SHP77 (cell line): ENCODE measurements at places on chromosomes 1 and 21.

DNA sequence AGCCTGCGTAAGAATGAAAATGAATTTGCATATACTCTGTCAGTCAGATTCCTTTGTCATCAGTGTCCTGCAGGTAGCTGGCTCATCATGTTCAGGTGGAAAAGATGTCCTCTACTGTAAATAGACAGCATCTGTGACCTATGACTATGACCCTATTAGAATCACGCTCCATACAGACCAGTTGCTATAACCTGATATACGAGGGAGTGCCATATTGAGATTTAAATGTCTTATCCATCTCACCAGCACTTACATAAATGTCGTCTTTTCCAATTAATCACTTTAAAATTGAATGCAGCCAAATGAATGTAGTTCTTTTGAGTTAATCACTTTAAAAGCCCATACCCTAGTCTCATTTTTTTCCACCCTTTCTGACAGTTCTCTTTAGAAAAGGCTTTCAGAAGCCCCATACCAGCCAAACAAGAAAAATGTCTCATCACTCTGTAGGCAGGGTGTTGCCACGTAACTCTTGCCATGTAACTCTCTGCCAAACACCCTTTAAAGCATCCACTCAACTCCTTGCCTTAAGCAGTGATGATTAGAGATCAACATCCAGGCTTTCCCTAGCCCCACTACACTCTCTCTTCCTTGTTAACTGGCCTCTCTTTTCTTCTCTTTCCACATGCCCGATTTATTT lies 26.3 kb downstream of the DNASE2B start:
- DNase-seq, result no peak

GRCh38 chr1:67683766-67684525 lies 1.1 kb upstream of the GADD45A start:
- DNase-seq, result no peak

GRCh38 chr21:27464648-27465047 lies 497.8 kb upstream of the ADAMTS5 start:
- DNase-seq, result no peak

DNA sequence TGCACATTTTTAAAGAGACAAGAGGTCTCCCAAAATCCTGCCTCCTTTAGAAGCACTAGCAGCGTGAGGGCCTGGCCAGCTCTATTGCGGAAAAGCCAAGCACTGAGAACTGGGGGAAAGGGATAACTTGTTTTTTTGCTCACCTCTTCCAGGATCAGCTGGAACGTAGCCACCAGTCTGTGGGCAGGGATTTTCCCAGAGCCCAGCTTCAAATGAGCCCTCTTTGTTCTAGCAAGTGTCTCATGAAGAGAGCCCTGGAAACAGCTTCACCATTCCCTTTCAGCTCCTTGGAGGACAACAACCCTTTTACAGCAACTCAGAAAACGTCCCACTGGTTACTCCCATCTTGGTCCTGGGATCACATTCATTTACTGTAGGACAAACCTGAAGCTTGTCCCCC lies 195.4 kb downstream of the LMX1A start:
- no peak for DNase-seq

GRCh38 chr1:170145770-170146676 lies at the start of gene NTMT2:
NTMT2 (plus strand) TSS chr1:170145959; CDS start chr1:170146108, 149 bp downstream.
- no peak for DNase-seq

DNA sequence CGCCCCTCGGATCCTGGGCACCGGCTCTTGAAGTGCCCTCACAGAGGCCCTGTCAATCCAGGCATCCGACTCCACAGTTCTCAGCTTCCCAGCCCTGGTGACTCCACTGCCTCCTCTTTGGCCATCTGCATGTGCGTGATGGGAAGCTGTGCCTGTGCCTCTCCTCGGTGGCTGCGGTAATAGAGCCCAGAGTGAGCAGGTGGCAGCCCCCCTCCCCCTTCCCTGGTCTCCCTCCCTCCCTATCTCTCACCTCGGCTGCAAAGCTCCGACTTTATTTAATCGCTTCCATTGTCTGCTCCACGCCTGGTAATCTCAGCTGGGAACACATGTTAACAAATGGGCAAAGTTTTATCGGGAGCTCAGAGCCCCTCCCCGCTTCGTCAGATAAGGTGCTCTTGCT lies 91.9 kb downstream of the IGSF21 start:
- DNase-seq, result peak; percentile 84

GRCh38 chr1:179966551-179966950 lies 11.9 kb downstream of the CEP350 start:
- no peak for DNase-seq

DNA sequence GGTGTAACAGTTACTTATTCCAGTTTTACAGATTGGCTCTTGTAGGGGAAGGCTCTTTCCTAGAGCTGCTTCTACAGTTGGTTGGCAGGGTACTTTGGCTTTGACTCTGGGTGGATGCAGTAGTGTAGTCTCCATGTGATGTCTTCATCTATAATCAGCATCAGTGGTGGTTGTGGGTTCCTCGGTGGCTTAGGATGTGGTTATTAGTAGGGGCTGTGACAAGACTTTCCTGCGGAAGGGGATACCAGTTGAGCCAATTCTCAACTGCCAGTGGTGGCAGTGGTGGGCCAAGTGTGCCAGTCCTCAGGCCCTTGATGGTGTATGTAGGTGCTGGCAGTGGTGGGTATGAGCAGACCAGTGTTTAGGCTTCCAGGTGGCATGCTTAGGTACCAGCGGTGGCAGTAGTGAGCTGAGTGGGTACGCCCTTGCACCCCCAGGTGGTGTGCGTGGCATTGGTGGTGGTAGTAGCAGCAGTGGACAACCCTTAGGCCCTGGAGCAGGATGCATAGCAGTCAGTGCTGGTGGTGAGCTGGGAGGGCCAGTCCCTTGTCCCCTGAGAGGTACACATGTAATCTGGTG lies 27.2 kb upstream of the KLF18 start:
- DNase-seq, result no peak

DNA sequence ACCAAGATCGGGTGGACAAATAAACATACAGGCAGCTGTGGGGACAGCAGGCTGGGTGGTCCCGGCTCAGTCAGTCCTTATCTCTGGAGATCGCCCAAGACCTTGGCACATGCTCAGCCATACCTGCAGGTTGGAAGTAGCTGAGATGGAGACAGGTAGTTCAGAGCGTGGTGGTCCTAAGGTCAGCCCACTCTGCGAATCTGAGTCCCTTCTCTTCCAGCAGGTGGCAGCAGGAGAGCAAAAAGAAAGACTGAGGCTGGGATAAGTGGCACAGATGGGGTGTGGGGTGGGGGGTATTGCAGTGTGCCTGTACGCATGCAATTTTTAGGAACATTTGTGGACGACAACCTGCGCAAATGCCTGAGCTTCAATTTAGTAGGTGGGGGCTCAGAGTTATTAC lies 104.9 kb downstream of the TENT5C start:
- no peak for DNase-seq

DNA sequence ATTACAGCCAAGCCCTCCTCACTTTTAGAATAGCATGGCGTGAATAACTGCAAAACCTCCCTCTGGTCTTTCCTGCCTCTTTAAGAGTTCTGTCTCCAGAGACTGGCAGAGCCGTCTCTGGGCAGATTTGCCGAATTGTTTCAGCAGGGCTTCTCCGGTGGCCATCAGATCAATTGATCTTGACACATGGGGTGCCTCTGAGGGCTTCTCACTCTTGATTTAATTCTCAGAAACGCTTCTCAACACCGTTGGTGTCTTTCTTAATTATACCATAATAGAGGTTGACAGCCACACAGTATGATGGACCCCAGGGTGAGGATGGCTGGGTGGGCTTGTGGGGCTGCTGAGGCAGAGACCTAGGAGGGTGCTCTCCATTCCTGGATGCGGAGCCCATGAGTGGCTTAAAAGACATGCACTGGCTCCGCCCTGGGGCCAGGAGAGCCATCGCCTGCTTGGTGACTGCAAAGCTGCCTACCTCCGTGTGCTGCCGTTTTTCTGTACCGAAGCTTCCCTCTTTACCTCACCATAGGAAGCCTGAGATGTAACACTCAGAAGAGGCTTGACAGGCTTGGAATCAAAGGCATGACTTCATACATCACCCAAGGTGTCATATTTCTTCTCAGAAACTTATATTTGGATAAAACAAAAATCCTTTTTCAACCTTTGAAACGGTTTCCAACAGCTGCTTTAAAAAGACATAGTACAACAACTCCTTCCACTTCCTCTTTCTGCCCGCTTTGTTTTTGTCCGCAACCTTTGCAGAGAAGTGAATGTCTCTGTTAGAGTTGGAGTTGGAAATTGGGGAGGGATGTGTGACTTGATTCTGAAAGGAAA lies 82.9 kb downstream of the GALNT2 start:
- DNase-seq, result no peak

GRCh38 chr1:208129060-208129459 lies 115.1 kb downstream of the PLXNA2 start:
- no peak for DNase-seq

GRCh38 chr1:43373066-43373940 lies 5.5 kb upstream of the ELOVL1 start:
- no peak for DNase-seq

DNA sequence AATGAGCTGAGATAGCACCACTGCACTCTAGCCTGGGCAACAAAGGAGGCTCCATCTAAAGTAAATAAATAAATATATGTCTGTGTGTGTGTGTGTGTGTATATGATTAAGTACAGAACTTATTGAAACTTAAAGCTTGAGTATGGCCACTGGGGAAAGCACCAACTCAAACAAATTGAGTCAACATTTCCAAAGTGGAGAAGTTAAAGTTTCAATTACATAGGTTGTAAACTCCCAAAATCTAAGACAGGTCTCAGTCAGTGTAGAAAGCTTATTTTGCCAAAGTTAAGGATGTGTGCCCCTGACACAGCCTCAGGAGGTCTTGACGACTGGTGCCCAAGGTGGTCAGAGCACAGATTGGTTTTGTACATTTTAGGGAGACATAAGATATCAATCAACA lies 458.9 kb upstream of the RGS18 start:
- DNase-seq, result no peak

DNA sequence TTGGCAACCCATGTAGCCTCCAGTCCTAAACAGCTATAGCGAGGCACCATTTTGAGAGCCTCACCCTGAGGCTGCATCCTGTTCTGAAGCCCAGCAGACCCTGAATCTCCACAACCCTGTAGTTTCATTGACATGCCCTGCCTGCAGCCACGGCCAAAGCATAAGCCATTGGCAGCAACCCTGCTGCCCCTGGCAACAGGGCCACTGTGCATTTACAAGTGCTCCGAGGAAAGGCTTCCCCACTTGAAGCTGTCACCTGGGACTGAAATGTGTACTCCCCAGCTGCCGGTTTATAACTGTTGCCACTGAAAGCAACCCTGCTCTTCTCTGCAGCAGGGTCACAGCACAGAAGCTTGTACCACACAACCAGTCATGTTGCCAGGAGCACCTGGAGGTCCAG lies 124.2 kb upstream of the OLFM3 start:
- DNase-seq, result peak; percentile 77

- no peak for DNase-seq
Observed at GRCh38 chr1:202167708-202168415, 7.5 kb upstream of the PTPN7 start.

GRCh38 chr1:235878082-235878811 lies 11.5 kb upstream of the LYST start:
- DNase-seq, result no peak

DNA sequence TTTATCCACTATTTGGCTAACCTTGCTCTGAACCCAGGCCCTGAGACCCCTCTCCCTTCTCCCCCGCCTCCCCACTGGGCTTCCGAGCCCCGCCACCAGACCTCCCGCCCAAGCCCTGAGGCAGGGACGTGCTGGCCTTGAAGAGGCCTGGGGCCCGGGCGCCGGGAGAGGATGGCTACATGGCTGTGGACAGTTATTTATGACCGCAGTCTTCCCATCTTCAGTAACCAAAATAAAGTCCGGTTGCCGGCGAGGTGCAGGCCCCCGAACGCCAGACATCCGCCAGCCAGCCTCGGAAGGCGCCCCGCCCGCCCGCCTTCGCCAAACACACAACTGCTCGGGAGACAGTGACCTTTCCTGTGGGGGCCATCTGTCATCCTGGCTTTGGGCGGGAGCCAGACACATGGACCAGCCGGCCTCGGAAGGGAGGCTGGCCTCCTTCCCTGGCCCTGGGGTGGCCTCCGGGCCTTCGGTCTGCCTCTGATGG lies 69.0 kb downstream of the DHRS3 start:
- no peak for DNase-seq

- no peak for DNase-seq
Observed at GRCh38 chr1:46224966-46225365, 21.8 kb downstream of the LURAP1 start.

GRCh38 chr1:159923203-159924024 lies 1.9 kb downstream of the TAGLN2 start:
- peak; percentile 24 for DNase-seq

- no peak for DNase-seq
Observed at GRCh38 chr1:59494145-59494833, 197.4 kb downstream of the FGGY start.

DNA sequence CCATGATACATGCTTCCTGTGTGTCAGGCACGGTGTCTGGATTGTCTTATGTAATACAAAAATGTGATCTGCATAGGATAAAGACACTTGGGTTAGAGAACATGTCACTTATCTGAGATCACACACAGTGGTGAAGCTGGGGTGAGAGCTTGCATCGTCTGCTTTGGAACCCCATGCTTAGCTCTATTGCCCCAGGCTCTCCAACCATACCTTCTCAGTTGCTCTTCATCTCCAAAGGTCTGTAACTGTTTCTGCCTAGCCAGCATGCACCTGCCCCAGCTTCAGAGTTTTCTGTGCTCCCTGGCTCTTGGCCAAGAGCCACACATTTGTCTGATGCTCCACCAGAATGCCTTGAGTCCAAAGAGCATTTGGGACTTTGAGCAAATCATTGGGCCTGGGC lies 93.9 kb upstream of the COG2 start:
- peak; percentile 71 for DNase-seq

- no peak for DNase-seq
Observed at GRCh38 chr1:234912548-234913277, 215.9 kb downstream of the TOMM20 start.

DNA sequence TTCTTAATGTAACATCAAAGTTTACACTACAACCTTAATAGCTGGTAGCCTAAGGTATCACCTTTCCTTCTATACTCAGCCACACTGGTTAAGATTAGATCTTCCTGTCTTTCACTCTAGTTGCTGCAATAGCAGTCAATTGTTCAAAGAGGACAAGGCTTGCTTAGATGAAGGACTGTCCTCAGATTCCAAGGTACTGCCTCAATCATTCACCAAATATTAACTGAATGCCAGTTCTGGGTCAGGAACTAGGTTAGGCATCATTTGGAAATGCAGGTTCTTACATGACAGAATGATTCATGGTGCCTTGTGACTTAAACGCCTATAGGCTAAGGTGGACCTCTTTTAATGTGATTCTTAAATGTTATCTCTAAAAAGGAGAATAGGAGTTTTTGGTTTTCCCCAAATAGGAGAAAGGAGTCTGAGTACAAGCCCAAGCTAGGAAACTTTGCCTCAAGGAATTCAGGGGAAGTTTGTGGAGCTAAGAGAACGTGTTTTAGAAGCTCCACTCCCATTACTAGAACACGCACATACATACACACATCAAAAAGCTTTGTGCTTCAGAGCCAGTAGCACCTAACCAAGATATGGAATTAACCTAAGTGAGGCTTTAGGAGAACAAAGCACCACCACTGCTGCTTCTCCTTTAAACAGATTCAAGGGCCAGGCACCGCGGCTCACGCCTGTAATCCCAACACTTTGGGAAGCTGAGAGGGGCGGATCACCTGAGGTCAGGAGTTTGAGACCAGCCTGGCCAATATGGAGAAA lies 8.5 kb upstream of the WDR47 start:
- no peak for DNase-seq

GRCh38 chr1:246246430-246246829 lies 260.6 kb downstream of the SMYD3 start:
- DNase-seq, result no peak

GRCh38 chr1:103387898-103388297 lies 137.6 kb upstream of the RNPC3 start:
- no peak for DNase-seq
